ENCODE measurements at places on chromosomes 7 and 10.

GRCh38 chr7:94130716-94131115 is 126.6 kb upstream of the BET1 start:
- DNase-seq, result no peak

DNA sequence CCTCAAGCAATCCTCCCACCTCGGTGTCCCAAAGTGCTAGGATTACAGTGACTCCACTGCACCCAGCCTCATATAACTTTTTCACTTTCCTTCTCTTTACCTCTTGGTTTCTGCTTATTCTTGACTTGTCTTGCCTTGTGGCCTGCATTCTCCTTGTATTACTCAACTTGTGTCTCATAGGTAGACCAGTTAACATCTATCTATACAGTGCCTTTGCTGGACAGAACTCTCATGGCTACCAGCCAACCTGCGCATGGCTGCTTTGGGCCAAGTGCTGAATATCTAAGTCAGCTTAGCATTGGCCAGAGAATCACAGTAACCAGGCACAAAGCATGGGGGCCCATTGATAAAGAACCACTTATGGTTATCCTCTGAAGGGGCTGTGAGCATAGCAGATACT is 42.6 kb upstream of the ZNRF2 start:
- no peak for DNase-seq

DNA sequence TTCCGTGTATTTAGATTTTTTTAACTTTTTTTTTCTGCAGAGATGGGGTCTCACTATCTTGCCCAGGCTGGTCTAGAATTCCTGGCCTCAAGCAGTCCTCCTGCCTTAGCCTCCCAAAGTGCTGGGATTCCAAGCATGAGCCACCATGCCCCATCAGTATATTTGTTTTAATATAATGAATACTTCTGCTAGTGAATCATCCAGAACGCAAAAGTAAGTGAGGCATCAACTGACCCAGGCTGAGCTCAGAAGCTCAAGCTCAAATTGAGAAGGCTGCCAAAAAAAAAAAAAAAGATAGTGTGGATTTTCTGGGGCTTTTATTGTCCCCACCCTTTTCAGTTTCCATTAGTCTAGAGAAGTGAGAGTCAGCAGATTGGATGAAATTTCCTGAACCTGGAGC is 39.0 kb upstream of the TECTB start:
- DNase-seq, result no peak

- DNase-seq, result no peak
Measured at GRCh38 chr7:124033807-124034753, 1.2 kb upstream of the TMEM229A start.

DNA sequence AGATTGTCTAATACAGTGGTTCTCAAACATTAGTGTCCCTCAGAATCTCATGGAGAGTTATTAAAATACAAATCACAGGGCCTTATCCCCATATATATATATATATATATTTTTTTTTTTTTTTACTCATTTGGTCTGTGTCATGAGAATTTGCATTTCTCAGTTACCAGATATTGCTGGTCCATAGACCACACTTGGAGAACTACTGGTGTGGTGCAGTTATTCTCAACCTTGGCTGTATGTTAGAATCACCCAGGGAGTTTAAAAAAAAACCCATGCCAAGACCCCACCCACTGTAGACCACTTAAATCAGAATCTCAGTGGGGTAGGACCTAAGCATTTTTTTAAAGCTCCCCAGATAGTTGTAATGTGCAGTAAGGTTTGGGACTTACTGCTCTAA is 179.9 kb downstream of the AUTS2 start:
- no peak for DNase-seq

DNA sequence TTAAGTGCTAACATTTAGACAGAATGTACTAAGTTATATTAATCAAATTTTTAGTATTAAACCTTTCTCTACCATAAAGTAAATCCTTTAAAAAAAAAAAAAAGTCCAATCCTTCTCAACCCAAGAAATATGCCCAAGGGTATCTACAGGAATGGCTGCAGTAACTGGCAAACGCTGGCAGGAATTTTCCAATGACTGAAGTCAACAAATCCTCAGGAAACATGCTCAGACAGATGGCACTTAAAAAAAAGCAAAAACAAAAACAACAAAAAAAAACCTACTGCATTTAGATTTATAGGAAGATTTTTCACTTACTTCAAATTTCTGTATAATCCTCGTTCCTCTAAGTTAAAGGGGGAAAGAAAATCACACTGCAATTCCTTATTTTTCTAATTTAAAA is 666 bp downstream of the SVIL start:
- DNase-seq, result no peak

- no peak for DNase-seq
Measured at GRCh38 chr7:86932038-86932512, 127.4 kb downstream of the ELAPOR2 start.

DNA sequence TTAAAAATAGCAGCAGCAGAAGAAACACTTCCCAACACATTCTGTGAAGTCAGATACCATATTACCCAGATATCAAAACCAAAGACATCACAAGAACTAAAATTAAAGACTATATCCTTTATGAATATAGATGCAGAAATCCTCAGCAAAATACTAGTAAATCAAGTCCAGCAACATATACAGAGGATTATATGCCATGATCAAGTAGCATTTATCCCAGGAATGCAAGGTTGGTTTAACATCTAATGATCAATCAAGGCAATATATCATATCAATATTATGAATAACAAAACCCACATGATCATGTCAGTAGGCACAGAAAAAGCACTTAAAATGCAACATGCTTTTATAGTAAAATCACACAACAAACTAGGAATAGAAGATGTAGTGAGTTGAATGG is 88.1 kb downstream of the RPS24 start:
- no peak for DNase-seq

DNA sequence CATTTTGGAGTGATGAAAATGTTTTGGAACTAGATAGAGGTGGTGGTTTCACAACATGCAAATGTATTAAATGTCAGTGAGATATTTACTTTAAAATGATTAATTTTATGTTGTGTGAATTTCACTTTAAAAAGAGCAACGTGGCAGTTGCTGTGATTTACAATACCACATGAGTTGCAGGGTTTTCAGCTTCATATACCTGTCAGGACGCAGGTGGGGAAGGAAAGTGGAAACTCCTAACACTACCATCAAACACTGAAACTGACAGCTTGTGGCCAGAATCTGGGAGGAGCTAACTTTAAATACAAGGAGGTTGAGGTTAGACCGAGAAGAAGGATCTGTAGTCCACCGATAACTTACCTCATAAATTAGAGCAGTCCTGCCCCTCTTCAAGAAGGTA is 168.9 kb upstream of the TMEM72 start:
- DNase-seq, result no peak

GRCh38 chr10:124739119-124739921 is 4.9 kb downstream of the FAM53B start:
- DNase-seq, result no peak

DNA sequence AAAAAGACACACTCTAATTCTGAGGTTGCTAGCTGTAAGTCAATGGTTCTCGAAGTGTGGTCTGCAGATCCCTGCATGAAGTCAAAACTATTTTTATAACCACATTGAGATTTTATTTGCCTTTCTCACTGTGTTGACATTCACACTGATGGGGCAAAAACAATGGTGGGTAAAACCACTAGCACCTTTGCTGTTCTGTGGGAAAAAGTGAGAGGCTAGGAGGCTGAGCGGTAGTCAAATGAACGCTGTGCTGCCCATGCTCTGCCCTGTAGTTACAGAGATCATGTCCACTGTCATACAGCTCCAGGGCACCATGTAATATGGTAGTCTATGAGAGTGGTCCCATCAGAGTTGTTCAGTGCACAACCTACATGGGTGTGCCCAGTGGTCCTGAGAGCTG is 21.6 kb upstream of the PDCD4 start:
- DNase-seq, result no peak

DNA sequence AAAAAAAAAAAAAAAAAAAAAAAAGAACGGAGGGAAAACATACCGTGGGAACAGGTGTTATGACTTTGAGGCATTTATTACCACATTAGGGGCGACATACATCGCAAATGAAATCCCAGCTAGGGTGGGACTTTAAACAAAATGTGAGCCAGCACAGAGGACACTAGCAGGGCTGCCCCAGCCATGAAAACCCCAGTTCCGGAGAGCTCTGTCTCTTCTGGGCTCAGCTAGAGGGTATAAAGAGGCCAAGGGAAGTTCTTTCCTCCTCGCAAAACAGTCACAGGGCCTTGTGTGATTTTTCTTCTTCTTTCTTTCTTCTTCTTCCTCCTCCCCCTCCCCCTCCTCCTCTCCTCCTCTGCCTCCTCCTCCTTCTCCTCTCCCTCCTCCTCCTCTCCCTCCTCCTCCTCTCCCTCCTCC is 59.9 kb upstream of the ECHDC3 start:
- no peak for DNase-seq

DNA sequence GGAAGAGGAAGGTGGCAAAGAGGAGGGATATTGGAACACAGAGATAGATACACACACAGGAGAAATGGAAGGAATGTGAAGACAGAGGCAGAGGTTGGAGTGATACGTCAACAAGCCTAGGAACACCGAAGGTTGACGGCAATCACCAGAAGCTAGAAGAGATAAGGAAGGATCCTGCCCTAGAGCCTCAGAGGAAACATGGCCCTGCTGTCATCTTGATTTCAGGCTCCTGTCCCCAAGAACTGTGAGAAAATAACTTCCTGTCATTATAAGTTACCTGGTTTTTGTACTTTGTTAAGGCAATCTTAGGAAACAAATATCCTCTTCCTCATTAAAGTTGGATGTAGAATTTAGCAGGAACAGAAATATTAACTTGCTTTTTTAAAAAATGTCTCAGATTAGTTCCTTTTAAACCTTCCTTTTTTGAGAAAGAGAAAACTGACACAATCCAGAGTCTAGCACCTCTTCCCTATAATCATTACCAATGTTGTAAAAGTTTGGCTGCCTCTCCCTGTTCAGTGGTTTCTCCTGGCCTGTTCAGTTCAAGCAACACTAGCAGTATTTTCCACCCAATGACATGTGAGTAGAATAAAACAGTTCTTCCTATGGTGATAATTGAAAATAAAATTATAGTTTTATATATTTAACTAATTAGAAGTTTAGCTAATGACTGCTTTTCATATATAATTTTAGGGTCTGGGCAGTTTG is 28.8 kb upstream of the GNAI1 start:
- DNase-seq, result no peak

DNA sequence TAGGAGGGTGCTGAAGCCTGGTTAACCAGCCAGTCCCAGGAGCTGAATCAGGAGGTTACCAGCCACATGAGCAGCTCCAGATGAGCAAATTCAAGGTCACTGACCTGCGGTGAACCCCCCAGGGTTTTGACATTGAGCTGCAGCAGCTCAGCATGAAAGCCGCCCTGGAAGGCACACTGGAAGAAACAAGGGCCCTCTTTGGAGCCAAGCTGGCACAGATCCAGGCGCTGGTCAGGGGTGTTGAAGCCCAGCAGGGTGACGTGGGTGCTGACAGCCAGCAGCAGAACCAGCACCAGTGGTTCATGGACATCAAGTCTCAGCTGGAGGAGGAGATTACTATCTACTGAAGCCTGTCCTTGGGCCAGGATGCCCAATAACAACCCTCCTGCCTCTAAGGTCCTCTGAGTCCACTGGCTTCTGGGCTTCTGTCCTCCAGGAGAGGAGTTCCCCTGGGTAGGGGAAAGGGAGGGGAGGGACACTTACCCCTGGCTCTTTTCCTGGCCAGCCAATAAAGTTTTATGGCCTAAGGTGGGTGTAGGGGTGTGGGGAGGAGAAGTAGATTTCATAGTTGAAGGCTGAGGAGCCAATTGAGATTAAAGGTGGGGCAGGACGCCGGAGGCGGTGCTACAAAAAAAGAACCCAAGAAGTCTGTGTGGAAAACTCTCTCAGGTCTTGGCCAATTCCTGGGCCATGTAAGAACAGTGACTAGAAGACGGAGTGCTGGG is 29.4 kb upstream of the ATOH7 start:
- no peak for DNase-seq

- no peak for DNase-seq
Measured at GRCh38 chr7:142668495-142668894, 80.8 kb upstream of the PRSS1 start.

GRCh38 chr7:133675510-133676218 is 422.8 kb downstream of the EXOC4 start:
- no peak for DNase-seq

GRCh38 chr7:155941688-155942087 is 129.4 kb upstream of the SHH start:
- no peak for DNase-seq

DNA sequence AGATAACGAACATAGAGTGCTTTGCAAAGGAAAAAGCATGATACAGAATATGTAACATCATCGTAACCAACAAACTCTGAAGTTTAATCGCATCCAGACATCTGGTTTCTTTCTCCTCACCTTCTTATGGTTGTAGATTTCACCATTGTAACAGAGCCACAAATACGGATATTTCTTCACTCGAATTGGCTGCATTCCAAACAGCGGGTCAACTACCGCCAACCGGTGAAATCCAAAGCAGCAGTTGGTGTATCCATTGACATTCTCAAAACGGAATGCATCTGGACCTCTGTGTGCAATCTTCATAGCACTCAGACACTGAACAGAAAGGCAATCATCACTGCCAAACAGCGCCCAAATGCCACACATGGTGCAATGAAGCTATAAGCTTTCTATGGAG is 3.4 kb downstream of the ASNS start:
- no peak for DNase-seq

GRCh38 chr10:121033366-121033765 is 182.2 kb downstream of the WDR11 start:
- DNase-seq, result no peak

- DNase-seq, result peak; percentile 37
Measured at GRCh38 chr7:120988591-120989256, at the start of gene CPED1. Gene CPED1 (plus strand): TSS chr7:120988711. CDS start chr7:120989622, 911 bp downstream.

GRCh38 chr7:23474829-23475575 is 4.7 kb upstream of the IGF2BP3 start:
- DNase-seq, result no peak

DNA sequence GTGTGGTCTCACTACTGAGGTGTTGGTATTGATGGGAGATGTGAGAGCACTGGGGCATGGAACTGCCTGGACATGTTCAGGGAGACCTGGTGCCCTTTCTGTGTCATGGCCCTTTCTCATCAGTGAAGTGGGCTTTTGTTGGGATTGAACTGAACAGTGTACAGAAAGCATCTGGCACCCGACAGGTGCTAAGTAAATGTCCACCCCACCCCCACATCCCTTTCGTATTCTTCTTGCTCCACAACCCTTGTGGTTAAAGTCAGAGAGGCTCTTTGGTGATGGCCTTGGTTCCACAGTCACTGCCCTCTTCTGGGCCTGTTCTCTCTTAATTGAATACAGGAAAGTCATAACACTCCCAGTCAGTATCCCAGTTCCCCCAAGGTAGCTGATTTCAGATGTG is 5.4 kb downstream of the NOM1 start:
- DNase-seq, result no peak

GRCh38 chr7:2587778-2588177 is 29.0 kb downstream of the IQCE start:
- no peak for DNase-seq

DNA sequence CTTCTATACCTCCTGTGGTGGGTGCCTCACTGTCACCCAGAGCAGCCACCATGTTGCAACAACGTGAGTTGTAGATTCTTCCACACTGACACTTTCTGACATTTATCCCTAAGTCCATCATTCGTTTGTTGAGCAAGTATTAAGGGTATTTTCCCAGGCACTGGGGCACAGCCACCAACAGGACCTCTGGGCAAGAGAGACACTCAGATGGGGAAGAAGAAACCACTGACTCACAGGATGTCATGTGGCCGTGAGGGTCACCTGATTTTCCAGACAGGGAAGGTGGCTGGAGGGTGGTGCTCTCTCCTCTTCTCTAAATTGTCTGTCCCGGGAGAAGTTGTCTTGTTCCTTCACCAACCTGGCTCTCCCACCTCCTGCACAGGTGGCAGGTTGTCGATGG is 51.7 kb upstream of the PPIF start:
- no peak for DNase-seq

- no peak for DNase-seq
Measured at GRCh38 chr7:96596120-96596826, 113.4 kb downstream of the SEM1 start.

- DNase-seq, result no peak
Measured at GRCh38 chr10:63464402-63465292, 1.1 kb downstream of the JMJD1C start.
